ENCODE measurements at places on chromosomes 6 and 20. TPM values are rescaled to one million over a fixed set of nuclear protein-coding genes. Genes with fewer than 3 reads are reported as not detected.

GRCh38 chr6:140043357-140043756, 668.9 kb upstream of the CITED2 start:
- H3K27ac ChIP-seq, result no peak overlapping the region
- H3K4me3 ChIP-seq, result no peak overlapping the region
- DNase-seq, result no peak
- H3K4me1 ChIP-seq, result no peaks in the 10 kb centered on the region

- peak; percentile 62 for DNase-seq
- H3K27me3 ChIP-seq, result no peaks in the 10 kb centered on the region
- peak overlapping the region; percentile 79 for H3K27ac ChIP-seq
- H3K36me3 ChIP-seq, result no peaks in the 10 kb centered on the region
These were observed 915 bp downstream of the TMEM63B start for GRCh38 chr6:44128020-44128917.

GRCh38 chr6:34717466-34717865, 20.9 kb upstream of the ILRUN start:
- no peak overlapping the region for H3K4me3 ChIP-seq
- no peak overlapping the region for H3K27ac ChIP-seq
- H3K36me3 ChIP-seq, result no peaks in the 10 kb centered on the region

MARCKS gene
- 26.6 TPM for total RNA-seq

DNA sequence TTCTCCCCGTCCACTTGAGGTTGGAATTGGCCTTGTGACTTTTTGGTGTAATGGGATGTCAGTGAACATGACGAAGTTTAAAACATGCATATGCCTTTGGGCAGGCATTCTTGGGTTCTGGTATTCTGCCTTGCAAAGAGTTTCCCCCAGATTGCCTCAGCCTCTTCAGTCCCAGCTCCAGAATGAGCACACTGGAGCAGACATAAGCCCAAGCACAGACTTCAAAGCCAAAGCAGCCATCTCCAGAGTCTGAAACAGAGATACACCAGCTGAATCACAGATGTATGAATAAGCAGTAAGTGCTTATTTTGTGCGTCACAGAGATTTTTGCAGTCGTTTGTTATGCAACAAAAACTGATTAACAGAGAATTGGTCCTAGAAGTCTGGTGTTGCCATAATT, 546.0 kb downstream of the FRK start:
- DNase-seq, result no peak
- H3K27me3 ChIP-seq, result no peaks in the 10 kb centered on the region
- H3K27ac ChIP-seq, result no peak overlapping the region
- H3K4me3 ChIP-seq, result no peak overlapping the region
- no peaks in the 10 kb centered on the region for H3K4me1 ChIP-seq

DNA sequence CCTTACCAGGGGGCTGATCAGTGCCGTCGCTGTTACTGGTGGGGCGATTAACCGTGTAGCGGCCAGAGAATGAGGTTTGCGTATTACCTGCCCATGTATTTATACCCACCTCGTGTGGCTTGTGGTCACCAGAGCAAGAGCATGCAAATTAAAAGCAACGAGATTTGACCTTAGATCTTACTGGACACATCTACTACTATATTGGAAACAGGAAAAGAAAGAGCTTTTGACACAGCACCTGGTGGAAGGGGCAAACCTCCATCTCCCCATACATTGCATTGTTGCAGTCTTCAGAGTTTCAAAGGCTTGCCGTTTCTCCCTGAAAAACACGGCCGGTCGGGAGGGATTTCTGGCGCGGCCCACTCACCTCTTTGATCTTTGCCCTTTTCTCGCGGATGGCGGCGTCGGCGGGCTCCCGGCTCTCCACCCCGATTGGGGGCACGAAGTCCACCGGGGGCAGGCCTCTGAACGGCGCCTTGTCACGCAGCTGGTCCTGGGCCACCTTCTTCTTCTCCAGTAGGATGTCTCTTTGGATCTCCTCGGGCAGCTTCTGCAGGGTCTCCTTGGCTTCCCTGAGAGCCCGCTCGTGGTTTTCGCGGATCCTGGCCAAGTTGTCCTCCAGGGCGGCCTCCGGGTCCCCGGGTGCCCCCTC, 1.3 kb downstream of the MAN1A1 start:
- peaks cover 5% of the 10 kb centered on the region for H3K4me1 ChIP-seq
- no peaks in the 10 kb centered on the region for H3K36me3 ChIP-seq
- peak; percentile 26 for DNase-seq
- H3K4me3 ChIP-seq, result peak overlapping the region; percentile 86

DNA sequence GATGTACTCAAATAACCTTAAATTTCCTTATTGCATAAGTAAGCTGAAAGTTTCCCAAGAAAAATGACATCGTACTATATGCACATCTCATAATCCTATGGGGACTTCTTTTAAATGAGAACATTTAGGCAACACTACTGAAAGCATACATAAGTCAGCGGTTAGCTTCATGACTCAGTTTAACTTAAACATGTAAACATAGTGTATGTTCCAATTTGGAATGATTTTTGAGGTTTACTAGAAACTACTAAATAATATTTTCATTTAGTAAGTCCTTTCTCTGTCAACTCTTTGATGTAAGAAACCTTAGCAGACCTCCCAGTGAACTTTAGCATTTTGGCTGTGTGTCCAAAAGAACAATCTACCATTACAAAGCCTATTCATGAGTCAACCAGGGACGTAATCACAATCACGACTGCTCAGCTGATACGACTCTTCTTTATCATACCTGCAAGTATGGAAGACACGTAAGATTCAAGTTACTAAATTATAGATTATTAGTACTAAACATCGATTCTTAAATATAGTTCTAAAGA, 19.3 kb downstream of the HIVEP2 start:
- no peaks in the 10 kb centered on the region for H3K36me3 ChIP-seq
- no peaks in the 10 kb centered on the region for H3K27me3 ChIP-seq
- no peak for DNase-seq
- H3K27ac ChIP-seq, result peak overlapping the region; percentile 83
- H3K4me3 ChIP-seq, result no peak overlapping the region

PTP4A1 gene
- total RNA-seq, result 83.5 TPM

DNA sequence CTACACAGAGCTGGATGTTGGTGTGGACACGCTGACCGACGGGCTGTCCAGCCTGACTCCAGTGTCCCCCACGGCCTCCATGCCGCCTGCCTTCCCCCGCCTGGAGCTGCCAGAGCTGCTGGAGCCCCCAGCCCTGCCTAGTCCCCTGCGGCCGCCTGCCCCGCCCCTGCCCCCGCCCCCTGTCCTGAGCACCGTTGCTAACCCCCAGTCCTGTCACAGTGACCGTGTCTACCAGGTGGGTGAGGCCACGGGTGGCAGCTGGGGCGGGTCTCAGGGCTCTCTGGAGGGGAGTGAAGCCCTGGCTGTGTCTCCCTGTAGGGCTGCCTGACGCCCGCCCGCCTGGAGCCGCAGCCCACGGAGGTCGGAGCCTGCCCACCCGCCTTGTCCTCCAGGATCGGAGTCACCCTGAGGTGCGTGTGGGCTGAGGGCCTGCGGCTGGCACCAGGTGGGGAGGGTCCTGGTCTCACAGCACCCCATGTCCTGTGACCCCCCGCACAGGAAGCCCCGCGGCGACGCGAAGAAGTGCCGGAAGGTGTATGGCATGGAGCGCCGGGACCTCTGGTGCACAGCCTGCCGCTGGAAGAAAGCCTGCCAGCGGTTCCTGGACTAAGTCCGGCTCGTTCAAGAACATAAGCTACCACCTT, 2.9 kb downstream of the SLC2A4RG start:
- H3K27ac ChIP-seq, result no peak overlapping the region
- peaks cover 32% of the 10 kb centered on the region for H3K4me1 ChIP-seq
- no peaks in the 10 kb centered on the region for H3K27me3 ChIP-seq
- H3K36me3 ChIP-seq, result no peaks in the 10 kb centered on the region
- no peak overlapping the region for H3K4me3 ChIP-seq

- no peaks in the 10 kb centered on the region for H3K27me3 ChIP-seq
- peaks cover 77% of the 10 kb centered on the region for H3K4me1 ChIP-seq
- no peaks in the 10 kb centered on the region for H3K36me3 ChIP-seq
- no peak for DNase-seq
These were observed 44.9 kb upstream of the TLDC2 start for GRCh38 chr20:36830791-36831691.

GRCh38 chr6:134814076-134814695, 135.7 kb downstream of the ALDH8A1 start:
- no peaks in the 10 kb centered on the region for H3K4me1 ChIP-seq
- DNase-seq, result no peak
- H3K27ac ChIP-seq, result no peak overlapping the region

GRCh38 chr6:42295181-42295580, 77.5 kb upstream of the MRPS10 start:
- H3K4me1 ChIP-seq, result peaks cover 6% of the 10 kb centered on the region
- no peak for DNase-seq
- H3K27ac ChIP-seq, result no peak overlapping the region
- no peaks in the 10 kb centered on the region for H3K36me3 ChIP-seq
- H3K27me3 ChIP-seq, result no peaks in the 10 kb centered on the region
- no peak overlapping the region for H3K4me3 ChIP-seq

DNA sequence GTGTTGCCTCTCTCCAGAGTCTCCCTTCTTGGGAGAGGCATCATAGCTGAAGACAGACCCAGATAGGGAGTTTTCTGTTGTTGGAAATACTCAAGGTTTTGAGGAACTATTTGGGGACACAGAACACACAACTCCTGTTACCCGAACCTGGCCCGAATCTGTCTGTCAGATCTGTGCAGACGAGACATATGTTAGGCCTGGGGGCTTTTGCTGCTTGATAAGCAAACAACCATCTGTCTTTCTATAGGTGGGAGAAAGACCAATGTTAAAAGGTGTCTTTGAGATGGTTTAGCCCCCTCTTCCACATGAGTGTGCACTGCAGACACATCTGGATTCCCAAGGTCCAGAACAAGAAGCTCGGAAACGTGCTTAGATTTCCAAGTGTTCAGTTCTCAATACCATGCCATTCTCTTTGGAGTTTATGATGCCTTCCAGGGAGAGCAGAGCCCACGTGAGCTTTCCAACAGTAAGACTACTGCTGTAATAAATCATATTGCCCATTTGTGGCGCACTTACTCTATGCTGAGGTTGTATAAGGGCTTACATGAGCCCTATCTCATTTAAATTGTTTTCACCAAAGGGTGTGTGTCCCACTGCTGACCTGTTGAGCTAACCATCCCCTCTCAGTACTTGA, 3.8 kb upstream of the STX16 start:
- H3K36me3 ChIP-seq, result no peaks in the 10 kb centered on the region
- no peaks in the 10 kb centered on the region for H3K4me1 ChIP-seq
- H3K27ac ChIP-seq, result no peak overlapping the region
- DNase-seq, result peak; percentile 12

DNA sequence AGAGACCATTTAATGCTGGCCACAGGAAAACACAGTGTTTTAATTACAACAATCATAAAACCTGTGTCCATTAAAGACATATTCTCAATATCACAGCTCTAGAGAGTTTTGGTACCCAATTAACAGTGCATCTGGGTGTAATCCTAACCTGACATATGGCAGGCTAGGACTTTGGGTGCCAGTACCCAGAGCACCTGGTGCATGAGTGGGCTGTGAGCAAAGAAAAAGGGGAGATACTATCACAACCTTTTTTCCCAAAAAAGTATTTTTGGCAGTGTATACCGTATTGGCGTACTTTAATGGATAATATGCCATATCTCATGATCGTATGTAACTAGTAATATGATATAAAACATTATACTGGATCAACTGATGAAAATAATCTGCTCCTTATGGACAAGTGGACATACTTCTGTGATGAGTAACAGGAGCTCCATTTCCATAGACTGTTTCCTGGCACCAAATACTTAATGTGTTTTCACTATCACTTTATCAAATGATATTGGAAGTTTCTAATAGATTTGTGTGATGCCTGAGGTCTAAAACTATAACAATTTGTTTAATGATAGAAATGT, 91.7 kb downstream of the COL19A1 start:
- H3K4me3 ChIP-seq, result no peak overlapping the region
- DNase-seq, result no peak
- no peaks in the 10 kb centered on the region for H3K27me3 ChIP-seq
- no peaks in the 10 kb centered on the region for H3K4me1 ChIP-seq
- H3K27ac ChIP-seq, result no peak overlapping the region
- H3K36me3 ChIP-seq, result no peaks in the 10 kb centered on the region

DNA sequence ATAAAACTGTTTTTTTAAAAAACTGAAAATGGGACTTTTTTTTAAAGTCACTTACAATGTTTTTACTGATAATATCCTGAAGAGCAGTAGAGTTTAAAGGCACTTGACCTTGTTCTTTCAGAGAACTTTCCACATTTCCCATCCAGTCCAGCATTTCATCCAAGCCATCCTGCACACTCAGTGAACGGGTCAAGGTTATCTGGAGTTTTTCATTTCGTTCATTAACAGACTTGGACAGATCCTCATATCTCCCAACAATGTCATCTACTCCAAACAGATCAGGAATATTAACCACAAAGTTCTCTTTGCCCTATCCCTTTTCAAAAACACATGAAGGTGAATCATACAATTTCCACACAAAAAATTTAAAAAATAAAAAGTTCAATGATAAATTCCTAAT, 69.1 kb downstream of the DST start:
- H3K27me3 ChIP-seq, result no peaks in the 10 kb centered on the region
- H3K27ac ChIP-seq, result no peak overlapping the region
- no peak for DNase-seq
- H3K4me1 ChIP-seq, result no peaks in the 10 kb centered on the region
- no peaks in the 10 kb centered on the region for H3K36me3 ChIP-seq
- no peak overlapping the region for H3K4me3 ChIP-seq

DNA sequence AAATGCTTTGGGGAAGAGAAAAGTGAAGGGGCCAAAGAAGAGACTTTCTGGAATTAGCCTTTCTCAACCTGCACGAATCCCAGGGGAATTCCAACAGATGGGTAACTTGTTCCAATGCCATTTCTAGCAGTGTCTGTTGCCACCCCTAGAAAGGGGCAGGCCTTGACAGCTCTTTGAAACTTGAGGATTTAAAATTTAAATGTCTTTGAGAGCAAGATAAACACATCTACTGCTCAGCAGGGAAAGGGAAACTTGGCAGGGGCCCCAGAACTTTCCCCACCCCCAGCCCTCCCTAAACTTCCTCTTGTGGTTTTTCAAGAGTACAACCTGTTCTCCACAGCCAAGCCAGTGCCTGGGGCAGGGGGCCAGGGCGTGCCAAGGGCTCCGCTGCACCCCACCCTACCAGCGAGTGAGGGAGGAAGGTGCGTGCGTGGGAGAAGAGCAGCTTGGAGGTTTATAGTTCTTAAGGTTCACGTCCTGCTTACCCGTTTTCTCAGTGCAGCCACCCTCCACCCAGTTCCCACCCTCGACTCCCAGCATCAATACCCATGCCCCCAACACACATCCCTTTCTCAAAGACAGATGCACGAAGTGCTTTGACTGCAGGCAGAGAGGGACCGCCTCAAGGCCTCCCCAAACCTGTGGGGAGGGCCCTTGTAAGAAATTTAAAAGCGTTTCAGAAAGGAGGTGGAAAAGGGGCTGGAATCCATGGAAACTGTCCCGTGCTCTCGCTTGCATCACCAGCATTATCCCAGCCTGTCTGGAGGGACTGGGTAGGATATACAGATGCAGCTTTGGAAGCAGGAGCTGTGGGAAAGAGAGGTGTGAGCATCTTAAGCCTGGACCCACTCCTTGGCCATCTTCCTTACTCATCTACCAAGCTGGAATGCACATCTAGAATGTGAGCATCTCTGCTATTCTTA, 4.5 kb upstream of the TAF8 start:
- peak; percentile 89 for DNase-seq
- peaks cover 58% of the 10 kb centered on the region for H3K4me1 ChIP-seq
- H3K27ac ChIP-seq, result peak overlapping the region; percentile 68
- H3K27me3 ChIP-seq, result no peaks in the 10 kb centered on the region
- H3K36me3 ChIP-seq, result no peaks in the 10 kb centered on the region

Measured in testis (tissue), 5 donors.